ENCODE measurements at places on chromosomes 5 and 9.

DNA sequence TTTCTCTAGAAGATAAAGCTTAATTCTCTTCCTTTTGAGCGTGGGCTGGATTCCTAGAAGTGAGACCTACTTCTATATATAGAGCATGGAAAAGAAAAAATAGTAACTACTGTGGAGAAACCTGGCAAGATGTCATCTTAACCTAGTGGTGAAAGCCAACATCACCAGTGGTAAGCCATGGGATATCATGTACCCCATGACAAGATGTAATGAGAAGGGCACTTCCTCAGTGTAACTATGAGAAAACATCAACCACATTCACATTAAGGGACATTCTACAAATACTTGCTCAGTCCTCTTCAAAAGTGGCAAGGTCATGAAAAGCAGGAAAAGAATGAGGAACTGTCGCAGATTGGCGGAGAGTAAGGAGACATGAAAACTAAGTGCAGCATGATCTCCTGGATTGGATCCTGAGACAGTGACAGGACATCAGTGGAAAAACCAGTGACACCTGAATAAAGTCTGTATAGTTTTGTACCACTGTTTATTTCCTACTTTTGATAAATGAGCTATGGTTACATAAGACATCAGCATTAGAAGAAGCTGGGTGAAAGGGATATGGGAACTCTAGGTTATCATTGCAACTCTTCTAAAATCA, 65.4 kb downstream of the PRRC1 start:
- no peak for DNase-seq

- no peak for DNase-seq
Observed at GRCh38 chr9:81150016-81150625, 539.2 kb downstream of the TLE1 start.

DNA sequence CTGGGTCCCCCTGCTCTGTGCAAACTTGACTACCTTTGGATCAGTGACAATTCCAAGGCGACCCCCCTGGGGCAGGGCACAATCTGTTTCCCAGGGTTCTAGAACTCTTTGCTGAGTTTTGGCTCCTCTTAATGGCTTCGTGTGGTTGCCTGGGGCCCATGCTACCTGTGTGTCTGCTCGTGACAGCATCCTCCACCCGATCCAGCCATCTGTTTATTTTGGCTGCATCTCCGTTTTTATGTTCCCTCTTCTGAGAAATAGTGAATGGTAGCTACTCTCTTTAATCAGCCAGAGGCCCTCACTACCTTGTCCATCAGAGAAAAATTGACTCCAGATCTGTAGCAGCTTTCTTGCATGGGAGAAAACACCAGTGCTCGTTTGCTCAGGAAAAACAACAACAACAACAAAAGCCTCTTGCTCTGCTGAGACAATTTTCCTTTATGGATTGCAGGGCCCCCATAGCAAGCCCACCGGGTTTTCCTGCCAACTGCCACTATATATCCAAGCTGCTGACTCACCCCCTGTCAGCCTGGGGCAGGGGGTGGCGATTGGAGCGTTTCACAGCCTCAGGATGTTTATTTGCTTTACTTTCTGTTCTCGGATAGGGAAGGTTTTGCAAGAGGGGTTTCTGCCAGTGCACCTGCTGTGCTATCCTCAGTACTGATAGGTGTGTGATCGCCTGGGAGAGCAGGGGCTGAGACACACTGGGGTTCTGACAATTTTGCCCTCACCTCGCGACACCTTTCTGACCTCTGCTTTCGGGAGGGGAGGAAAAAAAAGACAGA, 607.8 kb downstream of the BNC2 start:
- DNase-seq, result no peak

DNA sequence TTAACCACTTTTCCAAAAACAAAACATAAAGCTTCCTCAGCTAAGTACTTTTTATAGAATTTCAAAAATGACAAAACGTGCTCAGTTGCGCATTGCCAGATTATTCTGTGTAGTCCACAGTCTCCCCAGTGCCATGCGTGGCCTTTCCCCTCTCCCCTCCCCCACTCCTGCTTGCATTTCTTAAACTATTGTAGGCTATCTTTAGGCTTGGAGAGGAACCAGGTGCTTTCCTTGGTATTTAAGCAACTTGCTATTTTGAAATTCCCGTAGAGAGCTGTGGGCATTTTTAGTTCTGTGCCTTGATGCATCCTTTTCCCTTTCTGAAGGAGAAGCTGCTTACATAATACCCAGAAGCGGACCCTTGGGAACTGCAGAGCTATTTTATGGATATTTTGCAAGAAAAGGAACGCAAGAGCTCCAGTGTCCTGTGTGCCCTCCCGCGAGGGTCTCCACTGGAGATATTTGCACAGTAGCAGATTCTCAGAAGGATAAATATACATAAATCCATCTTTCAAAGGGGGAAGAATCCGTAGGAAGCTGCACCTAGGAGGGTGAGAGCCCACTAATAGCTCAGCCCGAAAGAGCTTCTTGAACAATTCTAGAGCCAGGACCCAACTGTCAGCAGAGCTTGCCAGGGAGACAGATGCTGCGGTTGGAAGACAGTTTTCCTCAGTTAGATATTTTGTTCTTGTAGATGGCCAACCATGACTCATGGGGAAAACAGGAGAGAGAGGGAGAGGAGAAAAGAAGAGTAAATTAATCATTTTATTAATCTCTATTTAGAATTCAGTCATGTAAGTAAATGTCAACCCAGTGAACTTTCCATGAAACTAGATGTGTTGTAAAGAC, 1298.3 kb upstream of the WWC1 start:
- DNase-seq, result no peak

GRCh38 chr9:90802386-90802985, 867 bp downstream of the SYK start:
- no peak for DNase-seq

- no peak for DNase-seq
Observed at GRCh38 chr5:138096363-138096762, 12.5 kb downstream of the WNT8A start.
